ENCODE measurements at places on chromosomes 11 and 22.
A peak's percentile ranks its signal among the peaks of the same experiment; 100 is the strongest.

- peak; percentile 42 for DNase-seq
Measured at GRCh38 chr11:75406338-75406777, 7.0 kb downstream of the RPS3 start.

GRCh38 chr11:61066645-61067044 lies 35.6 kb upstream of the CD5 start:
- no peak for DNase-seq

DNA sequence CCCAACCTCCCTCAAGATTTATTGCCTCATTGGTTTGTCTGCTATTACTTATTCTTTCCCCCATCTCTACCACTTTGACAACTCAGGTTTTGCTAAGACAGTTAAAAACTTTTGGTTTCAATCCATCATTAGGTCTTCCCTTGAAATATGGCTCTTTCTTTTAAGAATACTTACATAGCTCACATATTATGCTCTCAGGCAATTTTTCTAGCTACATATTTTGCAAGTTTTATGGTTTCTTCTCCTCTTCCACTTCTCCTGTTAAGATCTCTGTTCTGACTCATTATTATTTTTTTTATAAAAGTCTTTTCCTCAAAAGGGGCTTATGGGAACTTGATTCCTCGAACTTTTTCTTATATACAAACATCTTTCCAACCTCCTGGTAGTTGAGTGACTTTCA lies 192.4 kb upstream of the MPPED2 start:
- DNase-seq = no peak

- DNase-seq = no peak
Measured at GRCh38 chr11:87724358-87724757, 450.9 kb downstream of the RAB38 start.

- no peak for DNase-seq
Measured at GRCh38 chr22:18968011-18968749, 32.1 kb upstream of the PRODH start.

DNA sequence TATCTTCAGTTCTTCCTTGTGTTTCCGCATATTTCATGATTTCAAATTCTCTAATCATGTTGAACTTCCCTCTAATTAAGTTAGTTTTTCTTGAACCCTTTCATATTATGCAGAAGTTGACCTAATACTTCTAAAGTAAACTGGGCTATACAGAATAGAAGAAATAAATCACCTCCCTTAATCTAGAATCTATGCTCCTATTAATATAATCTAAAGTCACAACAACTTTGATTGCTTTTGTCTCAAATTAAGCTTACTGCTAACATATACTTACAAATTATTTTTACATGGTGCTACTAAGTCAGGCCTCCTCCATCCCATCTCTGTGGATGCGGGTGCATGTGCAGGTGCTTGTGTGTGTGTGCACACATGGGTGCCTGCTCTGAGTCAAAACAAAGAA lies 27.3 kb upstream of the CSNK2A3 start:
- no peak for DNase-seq

Measured in NCI-H1417 treated with DMSO at 0.1 percent for 48 hours (cell line).